Amygdala (tissue), 56 donors: ENCODE measurements at places on chromosomes 5 and 9.

- DNase-seq = peak; percentile 13
Observed at GRCh38 chr5:180670586-180671359, 21.4 kb upstream of the FLT4 start.

DNA sequence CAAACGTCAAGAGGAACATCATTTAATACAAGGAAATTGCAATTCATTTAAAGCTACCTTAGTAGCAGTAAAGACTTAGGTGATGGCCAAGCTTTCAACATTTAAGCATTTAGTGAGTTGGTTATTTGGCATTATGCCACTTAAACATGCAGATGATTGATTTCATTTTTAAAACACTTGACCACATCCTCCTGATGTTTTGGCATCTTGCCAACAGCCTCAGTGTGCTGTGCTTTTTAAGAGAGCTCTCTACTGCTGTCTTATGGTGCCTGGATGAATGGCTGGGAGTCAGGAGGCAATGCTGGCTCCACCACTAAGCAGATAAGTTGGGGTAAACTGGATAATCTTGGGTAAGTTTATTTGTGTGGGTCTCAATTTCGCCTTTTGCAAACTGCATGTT, 364.5 kb downstream of the MAN2A1 start:
- DNase-seq = no peak

DNA sequence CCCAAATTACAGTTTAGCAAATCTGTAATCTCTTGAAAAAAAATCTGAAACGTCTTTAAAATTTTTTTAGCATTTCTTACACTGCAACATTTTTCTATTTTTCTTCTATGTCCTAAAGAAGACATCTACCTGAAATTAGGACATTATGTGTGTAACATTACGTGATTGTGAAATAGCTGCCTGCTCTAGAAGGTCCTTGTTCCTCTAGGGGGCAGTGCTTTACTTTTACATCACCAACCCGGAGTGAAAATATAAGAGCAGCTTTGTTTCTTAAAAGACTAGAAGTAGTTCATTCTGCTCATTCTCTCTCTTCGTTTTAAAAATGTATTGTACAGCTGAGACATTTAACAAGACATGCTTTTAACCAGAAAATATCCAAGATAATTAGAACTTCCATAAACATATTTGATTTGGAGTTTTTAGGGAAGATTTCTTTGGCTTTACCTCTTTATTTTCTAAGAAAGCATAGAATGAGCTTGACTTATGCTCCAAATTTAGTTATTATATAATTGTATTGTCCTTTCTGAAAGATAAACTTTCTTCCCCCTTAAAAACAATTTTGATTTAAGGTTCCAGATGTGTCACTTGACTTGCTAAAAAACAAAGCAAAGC, 48.1 kb upstream of the RIOK2 start:
- no peak for DNase-seq

DNA sequence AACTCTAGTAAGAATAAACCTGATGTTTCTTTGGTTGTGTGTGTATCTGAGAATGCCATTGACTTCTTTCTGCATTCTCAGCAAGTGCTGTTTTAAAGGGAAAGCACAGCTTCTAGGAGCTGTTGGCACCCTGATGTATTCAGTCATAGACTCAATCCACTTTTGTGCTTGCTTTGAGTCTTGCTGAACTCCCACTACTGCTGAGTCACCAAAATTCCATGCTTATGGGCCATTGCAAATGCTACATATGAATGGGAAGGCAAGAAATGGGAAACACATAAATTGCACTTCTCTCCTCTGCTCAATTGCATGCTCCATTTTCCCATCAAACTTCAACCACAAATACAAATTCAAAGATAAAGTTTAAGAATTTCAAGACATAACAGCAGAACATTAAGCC, 9.8 kb upstream of the FTMT start:
- DNase-seq = no peak
